Activated T-cell treated with anti-CD3 and anti-CD28 coated beads, Interleukin-2, amount 50 U/mL, for 4 hours (primary cell): ENCODE measurements at places on chromosomes 16 and 17. TPM values are rescaled to one million over a fixed set of nuclear protein-coding genes. Genes with fewer than 3 reads are reported as not detected.

Gene SLC16A5
- 0.53 TPM for total RNA-seq

DNA sequence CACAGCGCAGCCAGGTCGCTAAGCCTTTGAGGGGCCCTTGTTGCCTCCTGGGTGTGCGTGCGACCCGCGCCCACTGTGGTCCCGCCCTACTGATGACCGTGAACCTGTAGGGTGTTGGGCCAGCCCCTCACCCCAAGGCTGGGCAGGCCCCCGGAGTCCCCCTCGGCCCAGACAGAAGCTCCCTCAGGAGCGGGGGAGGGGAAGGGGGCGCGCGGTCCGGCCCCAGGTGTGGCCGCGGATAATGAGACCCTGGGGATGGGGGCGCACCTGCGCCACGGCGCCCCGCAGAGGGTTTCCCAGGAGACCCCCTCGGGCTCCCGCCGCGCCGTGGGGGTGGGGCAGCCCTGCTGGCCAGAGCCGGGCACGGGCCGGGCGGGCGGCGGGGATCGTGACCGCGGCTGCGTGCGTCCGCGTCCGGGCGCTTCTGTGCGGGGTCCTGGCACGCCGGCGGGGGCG, 358 bp upstream of the ARHGDIG start:
- DNase-seq: no peak

Gene OTOP3
- total RNA-seq: not detected

GRCh38 chr17:49760932-49761558, 2.9 kb downstream of the FAM117A start:
- DNase-seq: no peak

DNA sequence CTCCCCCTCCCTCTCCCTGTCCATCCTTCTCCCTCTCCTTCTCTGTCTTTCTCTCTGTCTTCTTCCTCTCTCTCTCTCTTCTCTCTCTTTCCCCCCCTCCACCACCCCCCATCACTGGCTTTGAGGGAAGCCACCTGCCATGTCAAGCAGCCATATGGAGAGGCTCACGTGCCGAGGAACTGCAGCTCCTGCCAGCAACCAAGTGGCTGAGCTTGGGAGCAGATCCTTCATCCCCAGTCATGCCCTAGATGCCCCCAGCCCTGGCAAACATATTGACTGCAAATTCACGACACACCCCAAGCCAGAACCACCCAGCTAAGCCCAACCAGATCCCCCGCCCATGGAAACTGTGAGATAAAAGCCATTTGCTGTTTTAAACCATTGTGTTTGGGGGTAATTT, 40.9 kb upstream of the RBFOX3 start:
- DNase-seq: no peak

GRCh38 chr16:1320658-1321240, 11.3 kb downstream of the UBE2I start:
- no peak for DNase-seq

GRCh38 chr16:82995286-82995923, 368.6 kb downstream of the CDH13 start:
- DNase-seq: no peak

- no peak for DNase-seq
These were observed 1.2 kb downstream of the SIAH1 start for GRCh38 chr16:48383877-48384519.

Gene DDX19B
- total RNA-seq: 24.4 TPM

Gene ITGAX
- 0.89 TPM for total RNA-seq

Gene MSLN
- total RNA-seq: not detected

- no peak for DNase-seq
These were observed 10.2 kb downstream of the MYO19 start for GRCh38 chr17:36524428-36524876.

DNA sequence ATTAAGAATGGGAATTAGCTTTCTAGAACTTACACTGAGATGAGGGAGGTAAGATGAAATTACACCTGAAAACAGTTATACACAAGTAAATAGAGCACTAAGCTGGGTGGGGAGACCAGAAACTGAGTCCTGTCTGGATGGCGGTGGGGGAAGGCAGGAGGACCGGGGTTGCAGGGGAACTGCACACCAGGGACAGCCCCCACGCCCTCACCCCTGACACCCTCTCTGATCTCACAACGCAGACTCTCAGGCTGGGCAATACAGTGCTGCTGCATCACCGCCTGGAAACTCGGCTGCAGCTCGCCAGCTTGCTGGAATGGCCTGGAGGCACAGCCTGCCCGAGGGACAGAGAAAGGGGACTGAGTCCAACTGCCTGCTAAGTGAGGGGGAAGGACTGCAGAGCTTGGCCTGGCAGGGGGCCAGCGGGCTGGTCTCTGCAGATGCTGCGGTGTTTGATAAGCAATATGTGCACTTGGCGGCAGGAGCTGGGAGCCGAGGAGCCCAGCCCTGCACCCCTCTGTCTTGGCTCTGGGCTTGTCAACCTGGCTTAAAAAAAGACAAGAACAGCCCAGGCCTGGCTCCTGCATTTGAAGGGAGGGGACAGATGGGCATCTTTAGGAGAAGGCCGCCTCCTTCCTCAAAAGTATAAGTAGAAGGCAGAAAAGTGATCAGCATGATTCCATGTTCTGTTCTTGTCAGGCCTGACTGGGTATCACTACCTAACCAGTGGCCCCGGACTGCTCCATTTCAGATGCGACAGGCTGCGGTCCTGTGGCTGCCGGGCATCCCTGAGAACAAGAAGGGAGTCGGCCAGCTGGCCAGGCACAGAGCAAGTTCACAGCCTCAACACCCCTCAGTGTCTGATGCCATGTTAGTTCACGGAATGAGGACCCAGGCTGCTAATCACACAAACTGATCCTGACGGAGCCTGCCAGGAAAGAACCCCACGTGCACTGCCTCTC, 30.2 kb downstream of the SPHK1 start:
- no peak for DNase-seq

Gene ZP2
- not detected for total RNA-seq

DNA sequence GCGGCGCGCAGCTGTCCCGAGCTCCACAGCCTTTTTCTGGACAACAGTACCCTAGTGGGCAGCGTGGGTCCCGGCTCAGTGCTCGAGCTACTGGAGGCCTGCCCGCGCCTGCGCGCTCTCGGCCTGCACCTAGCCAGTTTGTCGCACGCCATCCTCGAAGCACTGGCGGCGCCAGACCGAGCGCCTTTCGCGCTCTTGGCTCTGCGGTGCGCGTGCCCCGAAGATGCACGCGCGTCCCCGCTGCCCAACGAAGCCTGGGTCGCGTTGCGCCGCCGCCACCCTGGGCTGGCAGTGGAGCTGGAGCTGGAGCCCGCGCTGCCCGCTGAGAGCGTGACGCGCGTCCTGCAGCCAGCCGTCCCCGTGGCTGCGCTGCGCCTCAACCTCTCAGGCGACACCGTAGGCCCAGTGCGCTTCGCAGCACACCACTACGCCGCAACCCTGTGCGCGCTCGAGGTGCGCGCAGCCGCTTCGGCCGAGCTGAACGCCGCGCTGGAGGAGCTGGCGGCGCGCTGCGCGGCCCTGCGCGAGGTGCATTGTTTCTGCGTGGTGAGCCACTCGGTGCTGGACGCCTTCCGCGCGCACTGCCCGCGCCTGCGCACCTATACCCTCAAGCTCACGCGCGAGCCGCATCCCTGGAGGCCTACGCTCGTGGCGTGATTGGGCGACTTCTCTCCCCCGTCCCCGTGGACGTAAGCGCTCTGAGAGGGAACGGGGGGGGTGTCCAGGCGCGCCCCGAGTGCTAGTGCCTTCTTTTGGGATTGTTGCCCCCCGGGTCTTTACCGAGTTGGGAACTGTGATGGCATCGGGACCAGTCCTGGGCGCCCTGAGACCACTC, 1.2 kb upstream of the HSF4 start:
- DNase-seq: no peak

DNA sequence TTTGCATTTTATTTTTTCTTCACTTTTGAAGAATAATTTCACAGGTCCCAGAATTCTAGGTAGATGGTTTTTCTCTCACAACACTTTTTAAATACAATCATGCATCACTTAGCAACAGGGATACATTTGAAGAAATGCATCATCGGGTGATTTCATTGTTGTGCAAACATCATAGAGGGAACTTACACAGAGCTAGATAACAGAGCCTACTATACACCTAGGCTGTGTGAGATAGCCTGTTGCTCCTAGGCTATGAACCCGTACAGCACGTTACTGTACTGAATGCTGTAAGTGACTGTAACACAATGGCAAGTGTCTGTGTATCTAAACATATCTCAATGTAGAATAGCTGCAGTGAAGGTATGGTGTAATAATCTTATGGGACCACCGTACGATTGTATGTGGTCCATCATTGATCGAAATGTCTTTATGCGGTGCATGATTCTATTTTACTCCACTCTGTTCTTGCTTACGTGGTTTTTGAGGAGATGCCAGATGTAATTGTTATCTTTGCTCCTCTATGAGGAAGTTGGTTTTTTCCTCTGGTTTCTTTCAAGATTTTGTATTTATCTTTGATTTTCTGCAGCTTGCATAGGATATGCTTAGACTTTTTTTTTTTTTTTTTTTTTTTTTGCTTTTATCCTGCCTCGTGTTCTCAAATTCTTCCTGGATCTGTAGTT, 35.5 kb upstream of the TMEM92 start:
- no peak for DNase-seq

DNA sequence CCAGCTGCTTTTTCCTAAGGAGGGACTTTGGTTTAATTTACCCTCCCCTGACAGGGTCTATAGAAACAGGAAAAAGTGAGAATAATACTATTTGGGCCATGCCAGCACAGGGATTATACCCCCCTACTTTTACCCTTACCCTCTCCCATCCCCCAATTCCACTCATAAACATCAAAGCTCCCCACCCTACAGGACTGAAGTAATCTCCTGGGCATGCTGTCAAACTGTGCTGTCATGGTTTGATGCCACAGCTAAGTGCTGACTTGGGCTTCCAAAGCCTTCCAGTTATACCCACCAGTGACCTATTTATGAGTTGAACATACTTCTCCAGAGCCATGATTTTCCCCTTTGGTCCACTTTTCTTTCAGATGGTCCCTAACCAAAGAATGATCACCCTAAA, 12.8 kb downstream of the PHF12 start:
- DNase-seq: no peak

DNA sequence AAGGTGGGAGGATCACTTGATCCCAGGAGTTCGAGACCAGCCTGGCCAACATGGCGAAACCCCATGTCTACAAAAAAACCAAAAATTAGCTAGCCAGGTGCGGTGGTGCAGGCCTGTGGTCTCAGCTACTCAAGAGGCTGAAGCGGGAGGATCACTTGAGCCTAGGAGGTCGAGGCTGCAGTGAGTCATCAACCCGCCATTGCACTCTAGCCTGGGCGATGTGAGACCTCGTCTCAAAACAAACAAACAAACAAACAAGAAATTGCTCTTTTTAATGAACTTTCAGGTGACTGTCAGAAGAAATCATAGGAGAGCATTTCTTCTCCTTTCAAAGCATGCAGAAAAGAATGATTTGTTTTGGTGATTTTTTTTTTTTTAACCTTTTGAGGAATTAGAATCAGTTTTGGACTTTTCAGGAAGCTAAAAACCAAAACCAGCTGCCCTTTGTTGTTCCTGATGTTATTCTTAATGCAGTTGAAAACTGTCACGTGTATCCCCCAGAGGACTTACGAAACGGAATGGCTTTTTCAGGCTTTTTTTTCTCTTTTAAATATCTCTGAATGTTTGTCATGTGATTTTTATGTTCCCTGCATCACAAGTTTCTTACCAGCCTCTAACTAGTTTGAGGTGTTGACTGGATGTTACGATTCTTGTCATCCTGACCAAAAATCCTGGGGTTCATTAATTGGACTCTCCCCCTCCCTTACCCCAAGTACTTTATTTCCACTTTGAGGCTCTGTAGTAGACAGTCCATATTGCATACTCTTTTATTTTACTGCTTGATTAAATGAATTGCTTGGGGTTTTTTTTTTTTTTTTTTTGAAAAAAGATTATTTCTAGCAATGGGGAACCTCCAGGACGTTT, 34.1 kb downstream of the SNX29 start:
- no peak for DNase-seq

Gene C17orf100
- total RNA-seq: 0.90 TPM
